ENCODE measurements at places on chromosomes 5 and 9. TPM values are rescaled to one million over a fixed set of nuclear protein-coding genes. Genes with fewer than 3 reads are reported as not detected.
A peak's percentile ranks its signal among the peaks of the same experiment; 100 is the strongest.

Gene CSF1R
- total RNA-seq: 1.8 TPM

GRCh38 chr5:67699560-67699959 lies 503.0 kb upstream of the CD180 start:
- H3K27me3 ChIP-seq: no peaks in the 10 kb centered on the region
- DNase-seq: no peak
- H3K4me1 ChIP-seq: no peaks in the 10 kb centered on the region
- H3K27ac ChIP-seq: no peak overlapping the region
- no peak overlapping the region for H3K4me3 ChIP-seq
- peaks cover 3% of the 10 kb centered on the region for H3K36me3 ChIP-seq

Gene ITGA1
- 5.6 TPM for total RNA-seq

Gene TAF11L9
- not detected for total RNA-seq

DNA sequence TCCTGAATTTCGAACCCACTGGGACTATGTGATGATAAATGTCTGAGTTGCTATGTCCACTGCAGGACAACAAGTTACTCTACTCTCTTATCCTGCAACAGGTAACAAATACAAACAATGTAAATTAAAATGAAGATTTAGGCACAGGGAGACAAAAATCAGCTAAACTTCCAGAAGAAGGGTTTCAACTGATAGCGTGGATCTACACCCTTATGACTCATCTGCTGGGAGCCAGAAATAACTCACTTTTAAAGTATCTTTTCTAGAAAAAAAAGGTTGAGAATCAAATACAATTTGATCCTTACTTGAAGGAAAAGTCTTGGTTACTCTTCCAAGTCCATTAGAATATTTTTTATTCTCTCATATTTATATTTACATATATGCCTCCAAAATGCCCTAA lies 21.4 kb downstream of the PJA2 start:
- H3K27ac ChIP-seq: no peak overlapping the region
- no peak for DNase-seq
- H3K4me3 ChIP-seq: no peak overlapping the region
- H3K4me1 ChIP-seq: peaks cover 80% of the 10 kb centered on the region

DNA sequence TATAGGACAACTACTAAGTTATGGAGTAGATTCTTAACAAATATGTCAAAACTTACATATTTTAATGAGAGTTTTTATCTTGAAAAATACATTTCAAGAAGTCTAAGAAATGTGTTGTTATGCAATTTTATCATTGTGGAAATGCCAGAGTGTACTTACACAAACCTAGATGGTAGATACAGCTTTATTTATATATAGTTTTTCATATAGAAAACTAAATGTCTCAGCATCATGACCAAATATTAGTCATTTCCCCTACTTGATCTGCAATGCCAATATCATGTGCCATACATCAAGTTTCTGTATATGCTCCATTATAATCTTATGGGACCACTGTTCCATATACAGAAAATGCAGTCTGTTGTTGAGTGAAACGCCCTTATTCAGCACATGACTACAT lies 28.7 kb downstream of the CAST start:
- H3K27ac ChIP-seq: no peak overlapping the region
- no peak for DNase-seq
- H3K27me3 ChIP-seq: no peaks in the 10 kb centered on the region
- H3K4me1 ChIP-seq: no peaks in the 10 kb centered on the region
- H3K36me3 ChIP-seq: peaks cover 4% of the 10 kb centered on the region

Gene HINT2
- total RNA-seq: 80.9 TPM

Gene SLC4A9
- 0.07 TPM for total RNA-seq

DNA sequence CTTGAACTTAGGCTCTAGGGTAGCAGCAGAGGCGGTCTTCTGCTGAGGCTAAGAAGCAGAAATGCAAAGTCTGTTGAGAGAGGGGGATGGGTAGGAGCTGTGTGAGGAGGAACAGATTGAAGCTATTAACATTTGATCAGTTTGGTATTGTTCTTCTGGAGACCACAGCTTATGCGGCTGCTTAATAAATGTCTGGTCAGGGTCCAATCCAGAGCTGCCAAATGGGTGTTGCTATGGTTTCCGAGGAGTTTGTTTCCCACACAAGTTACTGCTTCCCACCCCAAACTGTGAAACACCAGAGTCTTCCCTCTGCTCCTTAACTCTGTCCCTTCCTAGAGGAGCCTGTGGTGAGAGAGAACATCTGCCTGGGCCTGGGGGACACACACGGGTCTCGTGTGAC lies 142.2 kb upstream of the KLF4 start:
- H3K4me3 ChIP-seq: no peak overlapping the region
- no peaks in the 10 kb centered on the region for H3K36me3 ChIP-seq
- no peak for DNase-seq
- H3K4me1 ChIP-seq: no peaks in the 10 kb centered on the region

Gene ZFP37
- total RNA-seq: 1.2 TPM

DNA sequence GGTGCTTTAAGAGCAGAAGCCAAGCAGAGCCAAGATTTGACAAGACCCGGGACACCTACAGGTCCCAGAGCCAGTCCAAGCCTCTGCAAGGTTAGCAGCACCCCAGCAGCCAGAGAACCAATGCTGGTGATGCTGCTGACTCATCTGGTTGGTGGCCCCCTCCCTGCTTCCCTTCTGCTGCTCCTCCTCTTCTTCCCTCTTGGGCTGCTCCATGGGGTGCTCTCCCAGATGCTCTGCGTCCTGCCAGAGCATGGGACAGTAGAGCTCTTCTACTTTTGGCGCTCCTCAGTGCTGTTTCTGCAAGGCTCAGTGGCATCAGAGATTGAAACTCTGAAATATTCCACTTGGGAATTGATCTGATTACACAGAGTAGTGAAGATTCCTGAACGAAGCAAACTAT lies 76.1 kb upstream of the SAP30L start:
- no peak overlapping the region for H3K4me3 ChIP-seq
- no peaks in the 10 kb centered on the region for H3K36me3 ChIP-seq
- H3K27ac ChIP-seq: no peak overlapping the region

Gene G3BP1
- total RNA-seq: 133 TPM

DNA sequence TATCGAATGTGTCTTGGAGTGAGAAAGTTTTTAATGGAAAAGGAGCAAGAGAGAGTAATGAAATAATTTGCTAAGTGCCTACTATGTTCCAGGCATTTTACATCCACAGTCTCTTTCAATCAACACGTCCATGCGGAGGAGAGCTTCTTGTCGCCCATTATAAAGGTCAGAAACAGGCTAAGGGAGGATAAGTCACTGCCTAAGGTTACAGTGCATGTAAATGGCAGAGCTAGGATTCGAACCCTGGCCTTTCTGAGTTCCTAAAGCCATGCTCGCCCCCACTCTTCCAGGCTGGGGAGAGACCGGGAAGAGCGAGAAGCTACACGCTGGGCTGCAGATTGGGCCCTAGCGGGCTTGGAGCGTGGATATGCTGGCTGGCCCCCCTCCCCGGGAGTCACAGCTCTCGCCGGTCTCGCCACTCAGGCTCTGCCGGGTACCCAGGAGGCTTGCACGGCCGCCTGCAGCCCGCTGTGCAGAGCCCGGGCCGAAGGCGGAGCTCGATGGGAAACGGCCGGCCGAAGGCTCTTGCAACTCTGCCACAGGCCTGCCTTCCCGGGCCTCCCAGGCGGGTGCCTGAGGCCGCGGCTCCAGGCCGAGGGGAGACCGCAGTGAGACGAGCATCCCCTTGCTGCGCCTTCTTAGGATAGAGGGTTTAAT lies 775 bp upstream of the LHX2 start:
- H3K4me3 ChIP-seq: peak overlapping the region; percentile 73
- H3K36me3 ChIP-seq: no peaks in the 10 kb centered on the region
- peaks cover 39% of the 10 kb centered on the region for H3K4me1 ChIP-seq
- H3K27ac ChIP-seq: no peak overlapping the region

DNA sequence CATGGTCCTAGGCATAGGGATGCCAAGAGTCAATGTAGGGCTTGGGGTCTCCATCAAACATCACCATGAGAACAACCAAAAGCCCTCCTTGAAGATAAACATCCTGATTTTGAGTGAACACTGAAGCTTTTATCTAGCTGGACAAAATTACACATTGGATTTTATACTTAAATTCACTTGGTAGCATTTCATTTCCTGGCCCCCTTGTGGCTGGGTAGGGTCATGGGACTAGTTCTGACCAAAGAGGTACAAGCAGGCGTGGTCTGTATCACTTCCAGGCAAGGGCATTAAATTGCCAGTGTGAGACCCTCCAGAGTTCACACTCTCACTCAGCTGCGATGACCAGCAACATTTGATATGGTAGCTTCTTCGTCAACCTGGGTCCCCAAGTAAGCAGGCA lies 320.3 kb downstream of the ACTL7B start:
- no peaks in the 10 kb centered on the region for H3K27me3 ChIP-seq
- DNase-seq: no peak
- H3K4me1 ChIP-seq: no peaks in the 10 kb centered on the region
- no peaks in the 10 kb centered on the region for H3K36me3 ChIP-seq

DNA sequence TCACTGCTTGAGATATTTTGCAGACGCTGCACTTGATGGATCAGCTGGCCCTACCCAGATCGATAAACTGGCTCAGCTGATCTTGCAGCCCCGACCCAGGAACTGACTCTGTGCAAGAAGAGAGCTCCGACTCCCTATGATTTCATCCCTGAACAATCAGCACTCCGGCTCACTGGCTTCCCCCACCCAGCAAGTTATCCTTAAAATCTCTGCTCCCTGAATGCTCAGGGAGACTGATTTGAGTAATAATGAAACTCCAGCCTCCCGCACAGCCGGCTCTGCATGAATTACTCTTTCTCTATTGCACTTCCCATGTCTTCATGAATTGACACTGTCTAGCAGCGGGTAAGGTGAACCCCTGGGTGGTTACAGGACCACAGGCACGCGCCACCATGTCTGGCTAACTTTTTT lies 16.9 kb upstream of the NANS start:
- peaks cover 6% of the 10 kb centered on the region for H3K4me1 ChIP-seq
- no peaks in the 10 kb centered on the region for H3K27me3 ChIP-seq
- H3K27ac ChIP-seq: no peak overlapping the region
- no peaks in the 10 kb centered on the region for H3K36me3 ChIP-seq

Gene PCDHA11
- not detected for total RNA-seq

DNA sequence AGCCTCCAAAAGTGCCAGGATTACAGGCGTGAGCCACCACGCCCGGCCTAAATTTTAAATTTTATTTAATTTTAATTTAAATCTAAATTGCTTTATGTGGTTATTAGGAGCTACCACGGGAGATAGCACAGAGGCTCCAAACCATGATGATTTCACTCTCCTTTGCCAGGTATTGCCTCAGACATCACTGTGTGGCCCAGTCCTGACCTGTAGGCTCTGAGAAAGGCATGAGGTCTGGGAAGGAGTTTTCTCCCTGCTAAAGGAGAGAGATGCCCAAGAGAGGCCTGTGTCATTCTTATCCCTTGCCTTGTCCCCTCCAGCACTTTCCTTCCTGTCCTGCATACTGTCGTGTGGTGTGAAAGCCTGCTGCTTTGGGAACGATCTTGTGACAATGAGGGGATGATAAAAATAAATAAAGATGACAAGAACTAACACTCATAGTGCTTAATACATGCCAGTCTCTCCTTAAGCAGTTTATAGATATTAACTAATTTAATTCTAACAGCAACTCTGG lies 37.0 kb upstream of the BASP1 start:
- H3K27me3 ChIP-seq: no peaks in the 10 kb centered on the region
- no peaks in the 10 kb centered on the region for H3K36me3 ChIP-seq
- H3K27ac ChIP-seq: no peak overlapping the region
- DNase-seq: no peak

Gene PDCD1LG2
- total RNA-seq: 1.3 TPM

GRCh38 chr5:77876316-77876715 lies 100.2 kb upstream of the TBCA start:
- no peak overlapping the region for H3K4me3 ChIP-seq
- DNase-seq: no peak
- H3K27ac ChIP-seq: no peak overlapping the region
- no peaks in the 10 kb centered on the region for H3K36me3 ChIP-seq
- peaks cover 24% of the 10 kb centered on the region for H3K4me1 ChIP-seq

GRCh38 chr5:54362434-54362833 lies 52.1 kb upstream of the ARL15 start:
- H3K4me1 ChIP-seq: no peaks in the 10 kb centered on the region
- no peak for DNase-seq
- no peak overlapping the region for H3K27ac ChIP-seq
- H3K27me3 ChIP-seq: peaks cover 20% of the 10 kb centered on the region

- no peaks in the 10 kb centered on the region for H3K27me3 ChIP-seq
- no peak for DNase-seq
These were observed 17.4 kb upstream of the ASPN start for GRCh38 chr9:92499701-92500100.

DNA sequence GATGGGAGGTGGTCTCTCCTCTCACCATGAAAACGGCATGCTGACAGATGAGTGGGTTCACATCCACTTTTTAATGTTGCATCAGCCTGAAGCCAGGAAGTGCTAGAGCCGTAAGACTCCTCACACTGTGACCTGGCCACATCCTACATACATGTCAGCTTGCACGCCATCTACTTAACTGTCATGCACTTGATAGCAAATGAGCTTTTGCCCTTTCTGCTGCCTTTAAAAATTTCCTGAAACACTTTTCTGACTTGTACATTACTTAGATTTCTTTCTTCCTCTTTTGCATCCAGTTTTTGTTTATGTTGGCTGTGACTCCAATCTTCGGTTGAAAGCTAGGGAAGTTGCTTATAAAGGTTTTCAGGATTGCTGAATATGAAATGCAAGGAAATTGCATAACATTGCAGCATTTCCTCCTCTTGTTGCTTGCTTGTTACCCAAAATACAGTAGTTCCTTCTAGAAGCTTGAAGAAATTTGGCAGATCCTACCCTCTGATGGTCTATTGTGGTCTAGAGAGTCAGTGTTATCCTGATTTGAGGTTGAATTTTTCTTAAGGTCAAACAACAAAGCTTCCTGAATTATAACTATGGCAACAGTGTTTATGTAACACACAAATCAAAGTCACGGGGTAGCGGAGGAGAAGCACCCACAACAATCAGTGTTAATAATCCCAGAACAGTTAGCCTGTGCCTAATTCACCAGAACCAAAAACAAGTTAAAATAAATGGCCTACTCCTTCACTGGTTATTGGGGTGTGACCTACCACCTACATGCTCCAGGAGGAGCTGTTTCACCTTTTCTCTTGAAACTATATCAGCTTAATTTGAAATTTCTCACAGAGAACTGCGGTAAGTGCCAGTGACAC lies 232.5 kb downstream of the ARHGAP26 start:
- DNase-seq: peak; percentile 75
- no peaks in the 10 kb centered on the region for H3K27me3 ChIP-seq
- peak overlapping the region; percentile 77 for H3K4me3 ChIP-seq
- H3K27ac ChIP-seq: peak overlapping the region; percentile 93
- peaks cover 82% of the 10 kb centered on the region for H3K4me1 ChIP-seq
- H3K36me3 ChIP-seq: peaks cover 6% of the 10 kb centered on the region

Gene CACFD1
- total RNA-seq: 2.8 TPM

- no peaks in the 10 kb centered on the region for H3K27me3 ChIP-seq
- DNase-seq: no peak
- no peaks in the 10 kb centered on the region for H3K4me1 ChIP-seq
- no peaks in the 10 kb centered on the region for H3K36me3 ChIP-seq
- H3K27ac ChIP-seq: no peak overlapping the region
These were observed 77.4 kb downstream of the ATPSCKMT start for GRCh38 chr5:10172247-10172646.

GRCh38 chr5:42250-42649 lies 49.7 kb upstream of the PLEKHG4B start:
- no peaks in the 10 kb centered on the region for H3K36me3 ChIP-seq
- no peaks in the 10 kb centered on the region for H3K4me1 ChIP-seq
- H3K27me3 ChIP-seq: peaks cover 33% of the 10 kb centered on the region
- no peak overlapping the region for H3K4me3 ChIP-seq

GRCh38 chr9:121187636-121188305 lies 13.9 kb downstream of the RAB14 start:
- no peaks in the 10 kb centered on the region for H3K27me3 ChIP-seq
- peaks cover 8% of the 10 kb centered on the region for H3K36me3 ChIP-seq
- peaks cover 73% of the 10 kb centered on the region for H3K4me1 ChIP-seq
- DNase-seq: no peak
- no peak overlapping the region for H3K4me3 ChIP-seq
